SJSA1 (cell line): ENCODE measurements at places on chromosomes 4 and X. TPM values are rescaled to one million over a fixed set of nuclear protein-coding genes. Genes with fewer than 3 reads are reported as not detected.

GRCh38 chr4:113760094-113760794, 1.3 kb downstream of the CAMK2D start:
- peak; percentile 45 for DNase-seq

GRCh38 chrX:41822892-41823291, 98.9 kb downstream of the GPR82 start:
- no peak for DNase-seq

DNA sequence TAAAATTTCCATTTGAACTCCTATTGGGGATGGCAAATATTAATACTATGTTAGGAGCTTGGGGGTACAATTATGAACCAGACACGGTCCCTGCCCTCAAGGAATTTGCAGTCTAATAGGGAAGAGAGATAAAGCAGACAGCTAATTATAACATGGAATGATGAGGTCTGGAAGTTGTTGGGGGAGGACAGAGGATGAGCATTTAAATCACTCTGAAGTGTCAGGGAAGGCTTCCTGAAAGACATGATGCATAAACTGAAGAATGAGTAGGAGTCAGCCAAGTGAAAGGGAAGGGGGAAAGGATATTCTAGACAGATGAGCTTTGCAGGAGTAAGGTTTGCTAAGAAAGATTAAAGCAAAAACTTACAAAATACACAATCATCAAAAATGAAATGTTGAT, 15.9 kb downstream of the PLAC1 start:
- DNase-seq = no peak

The SCML2 gene
- 4.4 and 10.7 TPM in 2 replicates for total RNA-seq
